ENCODE measurements at places on chromosomes 12 and 14.

- DNase-seq: no peak
Measured at GRCh38 chr14:72851635-72852034, 42.3 kb downstream of the DPF3 start.

- DNase-seq: no peak
Measured at GRCh38 chr12:32476446-32476845, 77.1 kb downstream of the FGD4 start.

GRCh38 chr12:29071099-29071498 is 78.0 kb upstream of the FAR2 start:
- no peak for DNase-seq

- DNase-seq: no peak
Measured at GRCh38 chr14:94472842-94473241, 3.2 kb downstream of the SERPINA9 start.

DNA sequence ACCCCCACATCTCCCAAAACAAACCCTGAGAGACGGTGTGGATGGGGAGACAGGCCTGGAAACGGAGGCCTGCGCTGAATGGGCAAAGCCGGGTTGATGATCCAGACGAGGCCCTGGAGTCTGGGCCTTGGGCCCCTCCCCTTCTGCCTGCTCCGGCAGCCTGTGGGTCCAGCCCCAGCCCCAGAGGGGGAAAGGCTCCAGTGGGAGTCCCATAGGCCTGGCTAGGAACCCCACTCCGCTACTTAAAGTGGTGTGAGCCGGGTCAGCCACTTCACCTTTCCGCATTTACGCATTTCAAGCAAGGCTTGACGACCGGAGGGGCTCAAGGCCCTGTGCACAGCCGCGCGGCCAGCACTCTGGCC is 695 bp upstream of the TNFAIP2 start:
- no peak for DNase-seq

- no peak for DNase-seq
Measured at GRCh38 chr12:83432176-83432719, 745.5 kb downstream of the TMTC2 start.

GRCh38 chr12:124620606-124621295 is 53.3 kb upstream of the NCOR2 start:
- no peak for DNase-seq

DNA sequence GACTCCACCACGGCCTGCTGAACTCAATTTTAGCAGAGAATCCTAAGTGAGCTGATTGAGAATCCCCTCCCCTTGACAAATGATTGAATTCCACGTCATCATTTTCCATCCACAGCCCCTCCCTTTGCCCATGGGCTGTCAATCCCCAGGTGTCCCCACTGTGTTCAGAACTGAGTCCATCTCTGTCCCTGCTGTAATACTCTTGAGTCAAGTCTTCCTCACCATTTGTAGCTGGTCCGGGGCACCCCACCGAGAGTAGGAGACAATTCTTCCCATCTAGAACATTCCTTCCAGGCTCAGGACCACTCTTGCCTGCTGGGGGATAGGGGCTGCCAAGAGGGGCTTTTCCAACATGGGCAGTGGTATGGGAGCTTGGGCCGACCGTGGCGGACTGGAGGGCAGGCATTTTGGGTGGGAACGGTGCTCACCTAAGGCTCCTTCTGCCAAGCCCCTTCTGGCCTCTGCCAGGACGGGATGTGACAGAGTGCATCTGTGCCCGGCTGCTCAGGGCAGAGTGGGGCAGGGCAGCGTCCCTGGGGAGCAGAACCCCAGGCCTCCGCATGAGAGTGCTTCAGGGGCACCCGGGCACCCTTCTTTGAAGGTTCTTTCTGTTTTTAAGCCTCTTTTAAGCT is 218.1 kb upstream of the RTL1 start:
- DNase-seq: no peak

DNA sequence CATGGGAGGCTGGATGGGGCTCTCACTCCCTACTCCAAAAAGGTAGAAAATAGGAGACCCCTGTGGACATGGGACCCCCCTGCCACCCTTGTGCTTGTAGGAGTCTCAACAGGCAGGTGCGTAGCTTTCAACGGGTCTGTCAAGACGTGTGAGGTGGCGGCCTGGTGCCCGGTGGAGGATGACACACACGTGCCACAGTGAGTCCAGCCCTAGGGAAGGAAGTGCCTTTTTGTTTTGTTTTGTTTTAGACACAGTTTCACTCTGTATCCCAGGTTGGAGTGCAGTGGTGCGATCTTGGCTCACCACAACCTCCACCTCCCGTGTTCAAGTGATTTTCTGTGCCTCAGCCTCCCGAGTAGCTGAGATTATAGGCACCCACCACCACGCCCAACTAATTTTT is 12.9 kb downstream of the P2RX4 start:
- no peak for DNase-seq

DNA sequence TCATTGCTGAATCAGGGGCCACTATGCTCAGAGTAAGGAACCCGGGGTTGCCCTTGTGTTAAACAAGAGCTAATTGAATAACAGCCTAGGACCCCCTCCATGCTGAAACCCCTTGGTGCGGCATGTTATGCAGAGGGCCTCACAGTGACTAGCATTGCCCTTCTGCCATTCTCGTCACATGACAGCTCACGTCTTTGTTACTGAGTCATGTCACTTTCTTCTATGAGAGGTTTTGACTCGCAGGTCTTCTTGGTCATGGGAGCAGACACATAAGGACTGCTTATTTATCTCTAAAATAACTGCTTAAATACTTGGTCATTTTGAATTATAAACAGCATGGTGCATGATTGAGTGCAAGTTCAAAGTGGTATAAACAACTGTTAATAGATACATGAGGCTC is 24.9 kb downstream of the TCTN1 start:
- DNase-seq: no peak

DNA sequence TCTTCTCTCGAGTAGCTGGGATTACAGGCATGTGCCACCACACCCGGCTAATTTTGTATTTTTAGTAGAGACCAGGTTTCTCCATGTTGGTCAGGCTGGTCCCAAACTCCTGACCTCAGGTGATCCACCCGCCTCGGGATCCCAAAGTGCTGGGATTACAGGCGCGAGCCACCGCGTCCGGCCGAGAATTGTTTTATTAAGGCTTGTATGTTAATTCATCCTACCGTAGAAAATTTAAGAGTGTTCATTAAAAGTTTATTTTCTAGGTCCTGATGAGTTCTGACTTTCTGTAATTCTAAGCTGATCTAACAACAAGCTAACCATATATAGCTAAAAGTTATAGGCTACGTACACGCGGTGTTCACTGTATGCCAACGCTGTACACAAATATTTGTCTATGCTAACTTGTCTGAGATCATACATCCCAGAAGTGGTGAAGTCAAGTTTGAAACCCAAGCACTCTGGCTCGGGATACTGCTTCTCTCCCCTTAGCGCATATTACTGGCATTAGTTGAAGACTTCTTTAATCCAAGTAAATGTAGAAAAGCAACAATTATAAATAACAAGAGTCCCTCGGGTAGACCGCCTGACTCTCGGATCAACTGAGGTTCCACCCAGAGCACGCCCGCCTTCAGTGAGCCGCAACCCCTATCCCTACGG is 570 bp upstream of the MRPS35 start:
- DNase-seq: no peak

DNA sequence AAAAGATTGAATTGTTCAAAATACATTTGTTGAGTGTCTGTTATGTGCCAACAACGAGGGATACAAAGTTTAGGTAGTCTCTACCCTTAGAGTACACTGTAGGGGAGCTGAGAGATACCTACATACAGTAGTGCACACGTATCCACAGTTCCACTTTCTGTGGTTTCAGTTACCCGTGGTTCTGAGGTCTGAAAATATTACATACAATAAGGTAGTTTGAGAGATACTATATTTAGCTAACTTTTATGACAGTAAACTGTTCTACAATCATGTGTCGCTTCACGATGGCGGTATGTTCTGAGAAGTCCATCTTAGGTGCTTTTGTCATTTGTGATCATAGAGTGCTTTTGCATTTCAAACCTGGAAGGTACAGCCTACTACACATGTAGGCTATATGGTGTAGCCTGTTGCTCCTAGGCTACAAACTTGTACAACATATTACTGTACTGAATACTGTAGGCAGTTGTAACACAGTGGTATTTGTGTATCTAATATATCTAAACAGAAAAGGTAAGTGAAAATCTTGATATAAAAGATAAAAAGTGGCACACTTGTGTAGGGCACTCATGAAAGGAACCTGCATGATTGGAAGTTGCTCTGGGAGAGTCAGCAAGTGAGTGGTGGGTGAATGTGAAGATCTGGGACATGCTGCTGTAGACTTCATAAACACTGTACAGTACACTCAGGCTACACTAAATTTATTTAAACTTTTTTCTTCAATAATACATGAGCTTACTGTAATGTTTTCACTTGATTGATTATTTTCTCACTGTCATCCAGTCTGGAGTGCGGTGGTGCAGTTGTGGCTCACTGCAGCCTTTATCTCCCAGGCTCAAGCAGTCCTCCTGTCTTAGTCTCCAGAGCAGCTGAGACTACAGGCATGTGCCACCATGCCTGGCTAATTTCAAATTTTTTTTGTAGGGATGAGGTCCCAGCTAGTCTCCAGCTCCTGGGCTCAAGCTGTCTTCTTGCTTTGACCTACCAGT is 4.0 kb downstream of the CPSF6 start:
- DNase-seq: no peak

- no peak for DNase-seq
Measured at GRCh38 chr12:57209916-57210315, 6.7 kb upstream of the NXPH4 start.

DNA sequence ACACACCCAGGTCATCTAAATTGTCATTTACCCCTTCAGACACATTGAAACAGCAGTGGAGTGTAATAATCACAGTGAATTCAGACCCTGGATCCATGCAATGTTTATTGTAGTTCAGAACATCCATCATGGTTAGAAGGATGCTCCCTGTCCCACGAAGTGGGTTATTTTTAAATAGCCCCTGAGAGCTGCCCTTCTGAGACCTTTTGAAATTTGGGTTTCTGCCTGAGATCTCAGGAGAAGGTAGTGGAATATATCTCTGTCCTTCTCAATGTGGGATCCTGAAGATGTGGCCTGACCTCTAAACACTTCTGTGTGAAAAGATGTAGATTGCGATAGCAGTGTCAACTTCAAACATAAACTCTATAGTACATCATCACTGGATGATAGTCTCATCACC is 1080.6 kb downstream of the TMEM121 start:
- DNase-seq: no peak

DNA sequence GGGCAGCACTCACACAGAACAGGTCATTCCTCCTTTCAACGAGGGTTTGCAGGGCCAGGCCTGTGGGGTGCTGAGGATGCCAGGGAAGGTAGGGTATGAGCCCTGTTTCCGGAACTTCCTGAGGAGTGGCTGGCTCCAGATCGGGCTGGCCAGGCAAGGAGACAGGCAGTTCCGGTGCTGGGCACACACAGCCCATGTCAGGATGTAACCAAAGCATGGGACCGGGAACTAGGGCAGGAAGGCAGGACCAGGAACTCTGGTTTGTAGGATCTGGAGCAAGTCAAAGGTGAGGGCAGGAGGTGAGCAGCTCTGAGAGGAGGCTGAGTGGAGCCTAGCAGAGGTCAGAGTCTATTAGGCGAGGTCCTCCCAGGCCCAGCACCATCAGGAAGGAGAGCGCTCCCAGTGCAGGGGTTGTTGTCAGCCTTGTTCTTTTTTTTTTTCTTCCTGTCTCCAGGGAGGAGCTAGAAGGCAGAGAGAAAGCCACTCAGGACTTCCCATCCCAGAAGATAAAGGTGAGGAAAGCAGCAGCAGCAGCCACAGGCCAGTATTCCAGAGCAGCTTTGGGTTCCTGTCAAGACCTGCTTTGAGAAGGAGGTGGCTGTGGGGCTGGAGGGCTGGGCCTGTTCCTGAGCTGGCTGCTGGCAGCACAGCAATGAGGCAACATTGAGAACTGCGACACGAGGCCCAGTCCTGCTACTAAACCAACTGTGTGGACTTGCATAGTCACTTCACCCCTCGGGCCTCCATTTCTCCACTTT is 49.0 kb upstream of the PTGR2 start:
- no peak for DNase-seq

- no peak for DNase-seq
Measured at GRCh38 chr14:94142836-94143235, 13.4 kb upstream of the IFI27L2 start.
